ENCODE measurements at places on chromosomes 13 and 19.

DNA sequence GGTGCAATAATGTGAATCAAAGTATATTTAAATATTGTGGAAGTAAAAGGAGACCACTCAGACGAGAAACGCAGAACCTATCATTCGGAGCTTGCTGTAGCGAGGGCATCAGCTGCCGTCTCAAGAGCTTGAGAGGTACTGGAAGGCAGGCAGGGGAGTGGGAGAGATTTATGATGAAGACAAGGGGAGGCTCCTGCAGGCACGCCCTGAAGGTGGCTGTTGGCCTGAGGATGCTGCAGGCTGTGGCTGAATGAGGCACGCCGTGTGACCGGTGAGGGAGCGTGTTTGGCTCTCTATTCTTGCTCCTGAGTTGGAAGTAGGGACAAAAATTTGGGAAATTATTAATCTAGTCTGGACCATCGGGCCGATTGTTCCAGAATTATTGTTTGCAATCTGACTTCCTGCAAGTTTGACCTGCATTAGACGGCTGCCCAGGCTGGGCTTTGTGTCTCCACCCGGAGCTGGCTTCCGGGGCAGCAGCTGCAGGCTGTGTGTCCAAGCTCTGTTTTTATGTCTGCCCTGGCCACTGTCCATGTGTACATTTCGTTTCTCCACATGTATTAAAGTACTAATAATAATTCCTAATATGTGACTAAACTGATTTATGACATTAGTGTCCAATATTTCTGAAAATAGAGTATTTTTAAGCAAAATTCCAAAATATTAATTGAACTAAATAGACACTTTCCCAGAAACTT, 91.1 kb upstream of the ANKRD10 start:
- peak; percentile 70 for DNase-seq

DNA sequence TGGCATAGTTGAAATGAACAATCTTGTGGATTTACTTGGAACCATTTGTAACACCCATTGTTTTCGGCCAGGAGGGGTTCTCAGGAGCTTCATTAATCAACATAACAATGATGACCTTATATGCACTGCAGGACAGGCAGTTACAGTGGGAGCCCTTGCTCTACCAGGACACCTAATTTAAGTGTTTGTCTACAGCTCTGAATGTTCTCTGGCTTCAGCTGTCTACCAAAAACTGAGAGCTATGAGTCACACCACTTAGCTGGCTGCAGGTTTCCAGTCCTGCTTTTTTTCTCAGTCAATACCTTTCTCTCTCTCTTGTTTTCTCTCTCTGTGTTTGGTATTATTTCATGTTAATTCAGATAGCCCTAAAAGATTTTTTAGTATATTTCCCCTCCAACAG, 105.4 kb upstream of the MBNL2 start:
- peak; percentile 75 for DNase-seq

DNA sequence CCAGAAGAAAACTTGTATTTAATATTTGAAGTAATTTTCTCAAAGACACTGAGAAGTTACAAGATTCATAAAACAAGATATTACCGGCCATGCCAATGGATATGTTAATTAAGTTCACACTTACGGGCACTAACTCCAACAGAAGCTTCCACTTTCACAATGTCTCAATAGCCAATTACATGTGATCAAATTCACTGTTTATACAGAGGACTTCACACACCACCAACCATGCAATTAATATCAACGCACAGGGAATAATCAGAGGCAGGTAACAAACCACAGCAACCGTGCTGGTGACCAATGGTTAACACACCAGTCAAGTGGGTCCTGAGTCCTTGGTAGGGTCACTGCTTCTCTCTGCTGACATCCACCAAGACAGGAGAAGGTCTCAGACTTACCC, 5.9 kb upstream of the ACOD1 start:
- DNase-seq = no peak

DNA sequence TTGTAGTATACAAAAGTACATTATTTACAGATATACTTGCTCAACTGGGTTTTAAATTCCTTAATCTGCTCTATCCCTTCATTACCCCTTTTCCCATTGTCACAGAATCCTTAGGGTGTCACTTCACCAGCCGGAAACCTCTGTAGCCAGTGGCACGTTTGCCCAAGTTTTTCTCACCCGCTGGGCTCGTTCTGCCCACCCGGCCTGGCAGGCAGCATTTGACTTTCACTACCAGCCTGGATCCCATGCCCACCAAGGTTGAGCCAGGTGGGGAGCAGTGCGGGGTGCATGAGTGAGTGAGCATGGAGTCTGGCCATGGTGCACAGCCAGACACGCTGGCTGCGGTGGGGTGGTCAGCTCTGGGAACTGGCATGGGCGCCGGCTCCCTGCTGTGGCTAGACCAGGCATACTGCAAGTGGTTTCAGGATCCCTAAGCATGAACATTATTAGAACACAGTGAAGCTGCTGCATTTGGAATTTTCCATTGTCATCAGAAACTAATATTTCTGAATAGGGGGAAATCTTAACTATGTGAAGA, 98.3 kb downstream of the NALCN start:
- no peak for DNase-seq

DNA sequence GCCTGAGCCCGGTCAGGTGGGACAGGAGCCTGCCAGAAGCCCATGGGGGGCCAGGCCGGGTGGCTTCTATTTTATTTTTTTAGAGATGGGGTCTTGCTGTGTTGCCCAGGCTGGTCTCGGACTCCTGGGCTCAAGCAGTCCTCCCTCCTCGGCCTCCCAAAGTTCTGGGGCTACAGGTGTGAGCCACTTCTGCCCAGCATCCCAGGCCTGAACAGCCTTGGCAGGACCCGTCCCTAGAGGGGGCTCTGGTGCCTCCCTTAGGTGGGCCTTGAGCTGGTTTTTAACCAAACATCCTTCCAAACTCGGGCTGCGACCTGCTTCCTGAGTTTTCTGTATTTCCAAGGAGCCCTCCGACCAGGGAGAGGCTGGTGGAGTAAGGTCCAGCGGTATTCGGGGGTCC, 10.5 kb downstream of the COMP start:
- DNase-seq = no peak

DNA sequence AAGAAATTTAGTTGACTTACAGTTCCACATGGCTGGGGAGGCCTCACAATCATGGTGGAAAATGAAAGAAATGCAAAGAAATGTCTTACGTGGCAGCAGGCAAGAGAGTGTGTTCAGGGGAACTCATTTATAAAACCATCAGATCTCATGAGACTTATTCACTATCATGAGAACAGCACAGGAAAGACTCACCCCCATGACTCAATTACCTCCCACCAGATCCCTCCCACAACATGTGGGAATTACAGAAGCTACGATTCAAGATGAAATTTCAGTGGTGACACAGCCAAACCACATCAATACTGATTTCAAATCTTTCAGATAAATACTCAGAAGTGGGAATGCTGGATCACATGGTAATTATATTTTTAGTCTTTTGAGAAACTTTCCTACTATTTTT, 1357.9 kb downstream of the SLITRK5 start:
- DNase-seq = no peak

GRCh38 chr19:40754611-40755247, 3.7 kb downstream of the SNRPA start:
- no peak for DNase-seq

GRCh38 chr19:3945838-3946237, 13.0 kb downstream of the NMRK2 start:
- no peak for DNase-seq

- DNase-seq = no peak
These were observed 30.1 kb downstream of the KLF12 start for GRCh38 chr13:74103970-74104555.

DNA sequence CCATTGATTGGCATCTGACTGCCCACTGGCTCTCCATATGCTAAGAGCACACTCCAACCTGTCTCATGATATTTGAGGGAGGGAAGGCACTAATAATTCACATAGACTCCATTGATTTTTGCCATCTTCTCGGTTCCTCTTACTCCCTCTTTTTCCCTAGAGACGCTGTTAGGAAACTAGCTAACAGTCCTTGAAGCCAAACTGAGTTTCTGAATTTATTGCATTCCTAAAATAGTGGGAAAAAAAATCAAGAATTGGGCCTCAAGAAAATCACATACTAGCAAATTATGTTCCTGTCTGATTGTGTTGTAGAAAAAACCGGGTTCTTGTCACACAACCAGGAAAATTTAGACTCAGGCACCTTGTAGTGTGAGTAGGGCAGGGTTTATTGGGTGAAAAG, 86.4 kb upstream of the SLC7A1 start:
- DNase-seq = no peak

DNA sequence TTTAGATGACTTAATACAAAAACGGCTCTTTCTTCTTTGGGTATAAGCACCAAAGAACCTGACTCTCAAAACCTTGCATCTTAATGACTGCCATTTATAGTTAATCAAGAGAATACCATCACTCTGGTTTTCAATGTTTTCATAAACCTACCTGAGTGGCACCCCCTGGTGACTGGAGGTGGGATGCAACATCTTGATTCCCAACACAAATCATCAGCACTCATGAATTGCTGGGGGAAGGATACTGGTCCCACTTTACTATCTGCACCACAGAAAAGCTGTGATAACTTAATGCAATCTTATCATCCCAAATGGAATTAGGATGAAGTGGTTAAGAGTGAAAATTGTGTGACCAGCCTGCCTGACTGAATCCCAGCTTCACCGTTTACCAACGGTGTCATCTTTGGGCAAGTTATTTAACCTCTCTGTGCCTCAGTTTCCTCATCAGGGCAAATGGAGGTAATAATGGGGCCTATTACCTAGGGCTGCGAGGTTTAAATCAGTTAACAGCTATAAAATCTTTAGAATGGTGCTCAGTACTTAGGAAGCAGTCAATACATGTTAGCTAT, 366.4 kb downstream of the KLF12 start:
- DNase-seq = no peak

- no peak for DNase-seq
These were observed 2.2 kb upstream of the ZNF28 start for GRCh38 chr19:52823676-52824075.

DNA sequence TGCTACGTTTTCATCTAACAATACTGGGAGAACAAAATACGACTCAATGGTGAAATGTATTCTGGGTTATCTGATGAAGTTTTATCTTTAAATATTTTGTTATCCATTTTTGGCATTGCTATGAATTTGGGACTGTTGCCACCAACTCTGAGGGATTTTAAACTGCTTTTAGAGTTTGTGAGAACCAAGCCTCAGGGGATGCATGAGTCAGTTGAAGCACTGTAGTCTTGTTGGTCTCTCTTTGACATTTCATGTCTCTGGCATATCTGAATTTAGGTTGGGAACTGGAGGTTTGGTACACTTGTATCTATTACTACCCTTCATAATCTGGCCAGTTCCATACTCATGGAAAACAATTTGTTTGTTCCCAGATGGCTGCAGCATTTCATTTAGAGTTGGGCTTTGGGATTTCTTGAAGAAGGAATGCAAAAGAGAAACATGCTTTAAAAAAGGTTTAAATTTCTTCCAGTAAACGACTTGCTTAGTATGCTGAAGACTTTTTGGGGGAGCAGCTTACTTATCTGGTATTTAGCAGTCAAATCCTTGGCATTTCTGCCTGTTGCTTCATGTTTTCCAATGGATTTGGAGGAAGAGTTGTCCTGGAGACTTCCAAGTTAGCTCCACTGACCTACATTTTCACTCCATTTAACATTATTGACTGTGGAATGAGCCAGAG, 28.9 kb downstream of the ARHGEF7 start:
- DNase-seq = no peak

- DNase-seq = no peak
These were observed 190.1 kb downstream of the FOXO1 start for GRCh38 chr13:40476175-40476958.

GRCh38 chr13:44157606-44158005, 216.0 kb upstream of the SERP2 start:
- no peak for DNase-seq

- DNase-seq = no peak
These were observed 9.1 kb upstream of the PNMA8A start for GRCh38 chr19:46480415-46480814.

DNA sequence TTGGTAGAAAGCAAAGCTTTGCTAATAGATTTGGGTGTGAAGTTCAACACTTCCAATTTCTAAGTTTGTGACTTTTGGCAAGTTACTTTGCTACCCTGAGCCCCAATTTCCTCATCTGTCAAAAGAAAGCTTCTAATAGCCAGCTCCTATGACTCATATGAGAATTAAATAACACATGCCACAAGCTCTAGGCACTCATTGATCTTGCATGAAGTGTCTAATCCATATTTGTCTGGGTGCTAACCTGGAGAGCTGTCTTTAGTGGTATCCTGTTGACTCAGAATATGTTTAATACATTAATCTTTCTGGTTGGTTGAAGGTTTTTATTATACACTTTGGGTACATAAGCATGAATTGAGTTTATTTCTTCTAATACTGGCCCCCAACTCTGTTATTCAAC, 188.8 kb downstream of the POSTN start:
- DNase-seq = no peak

DNA sequence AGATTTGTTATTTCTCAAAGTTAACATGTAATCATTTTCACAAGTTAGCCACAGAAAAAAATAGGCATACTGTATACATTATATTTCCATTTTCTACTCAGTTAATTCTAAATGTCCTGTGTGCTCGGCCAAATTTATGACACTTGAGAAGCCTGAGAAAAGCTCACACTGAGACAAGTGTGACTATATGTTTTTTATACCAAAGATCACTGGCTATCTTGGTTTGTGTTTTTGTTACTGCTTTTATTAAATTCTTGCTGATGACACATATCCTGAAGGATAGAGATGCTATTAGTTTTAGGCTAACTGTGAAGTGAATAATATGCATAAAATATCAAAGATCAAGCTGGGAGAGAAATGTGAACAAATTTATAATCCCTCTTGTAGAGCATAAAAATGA, 49.3 kb upstream of the IL17D start:
- DNase-seq = no peak

DNA sequence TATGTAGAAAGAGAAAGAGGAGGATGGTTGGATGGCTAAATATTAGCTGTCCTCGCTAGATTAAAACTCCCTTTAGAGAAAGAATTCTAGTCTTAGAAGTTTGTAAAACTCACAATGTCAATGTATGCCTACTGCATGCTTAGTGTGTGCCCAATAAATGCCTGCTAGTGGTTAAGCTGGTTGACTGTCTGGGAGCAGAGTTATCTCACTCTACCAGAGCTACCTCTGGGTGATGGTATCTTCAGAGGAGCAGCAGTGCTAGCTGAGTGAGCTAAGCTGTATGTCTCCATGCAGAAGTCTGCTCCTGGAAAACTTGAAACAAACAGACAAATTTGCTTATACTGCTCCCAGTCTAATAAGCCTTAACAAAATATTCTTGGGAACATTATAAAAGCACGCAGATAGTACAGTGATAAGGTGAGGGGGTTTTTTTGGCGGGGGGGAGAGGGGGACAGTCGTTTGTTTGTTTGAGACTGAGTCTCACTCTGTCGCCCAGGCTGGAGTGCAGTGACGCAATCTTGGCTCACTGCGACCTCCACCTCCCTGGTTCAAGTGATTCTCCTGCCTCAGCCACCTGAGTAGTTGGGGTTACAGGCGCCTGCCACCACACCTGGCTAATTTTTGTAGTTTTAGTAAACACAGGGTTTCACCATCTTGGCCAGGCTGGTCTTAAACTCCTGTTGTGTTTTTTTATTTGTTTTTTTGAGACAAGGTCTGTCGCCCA, 202.8 kb upstream of the TSC22D1 start:
- no peak for DNase-seq
